Activated T-cell treated with anti-CD3 and anti-CD28 coated beads for 48 hours (primary cell): ENCODE measurements at places on chromosomes 12 and 14.

DNA sequence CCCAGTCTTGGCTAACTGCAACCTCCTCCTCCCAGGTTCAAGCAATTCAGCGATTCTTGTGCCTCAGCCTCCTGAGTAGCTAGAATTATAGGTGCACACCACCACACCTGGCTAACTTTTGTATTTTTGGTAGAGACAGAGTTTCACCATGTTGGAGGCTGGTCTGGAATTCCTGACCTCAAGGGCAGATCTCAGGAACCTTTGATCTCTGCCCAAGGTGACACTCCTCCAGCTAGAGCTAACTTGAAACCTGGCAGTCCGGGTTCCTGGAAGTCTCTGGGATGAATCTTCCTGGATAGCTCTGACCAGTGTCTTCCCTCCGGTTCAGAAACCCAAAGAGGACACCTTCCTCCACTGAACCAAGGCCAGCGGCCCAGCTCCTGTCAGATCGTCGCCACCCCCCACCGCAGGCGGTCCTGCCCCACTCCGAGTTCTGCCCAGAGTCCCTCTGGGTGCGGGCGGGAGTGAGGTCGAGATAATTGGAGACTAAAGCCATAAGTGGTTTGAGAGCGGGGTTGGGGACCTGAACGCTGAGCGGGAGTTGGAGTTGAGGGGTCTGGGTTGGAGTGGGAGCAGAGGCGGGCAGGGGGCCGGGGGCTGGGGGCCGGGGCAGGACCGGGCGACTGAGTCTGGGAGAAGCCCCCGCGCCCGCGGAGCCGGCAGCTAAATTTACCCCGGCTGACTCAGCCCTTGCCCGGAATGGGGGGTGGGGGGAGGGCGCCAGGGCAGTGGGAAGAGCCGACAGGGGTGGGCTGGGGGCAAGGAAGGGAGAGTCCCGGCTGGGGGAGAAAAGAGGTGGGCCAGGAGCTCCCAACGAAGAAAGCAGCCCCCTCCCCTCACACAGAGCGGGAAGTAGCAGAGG is 4.7 kb downstream of the DDN start:
- DNase-seq, result no peak

- no peak for DNase-seq
These were observed 9.3 kb downstream of the DGLUCY start for GRCh38 chr14:91123201-91123600.

DNA sequence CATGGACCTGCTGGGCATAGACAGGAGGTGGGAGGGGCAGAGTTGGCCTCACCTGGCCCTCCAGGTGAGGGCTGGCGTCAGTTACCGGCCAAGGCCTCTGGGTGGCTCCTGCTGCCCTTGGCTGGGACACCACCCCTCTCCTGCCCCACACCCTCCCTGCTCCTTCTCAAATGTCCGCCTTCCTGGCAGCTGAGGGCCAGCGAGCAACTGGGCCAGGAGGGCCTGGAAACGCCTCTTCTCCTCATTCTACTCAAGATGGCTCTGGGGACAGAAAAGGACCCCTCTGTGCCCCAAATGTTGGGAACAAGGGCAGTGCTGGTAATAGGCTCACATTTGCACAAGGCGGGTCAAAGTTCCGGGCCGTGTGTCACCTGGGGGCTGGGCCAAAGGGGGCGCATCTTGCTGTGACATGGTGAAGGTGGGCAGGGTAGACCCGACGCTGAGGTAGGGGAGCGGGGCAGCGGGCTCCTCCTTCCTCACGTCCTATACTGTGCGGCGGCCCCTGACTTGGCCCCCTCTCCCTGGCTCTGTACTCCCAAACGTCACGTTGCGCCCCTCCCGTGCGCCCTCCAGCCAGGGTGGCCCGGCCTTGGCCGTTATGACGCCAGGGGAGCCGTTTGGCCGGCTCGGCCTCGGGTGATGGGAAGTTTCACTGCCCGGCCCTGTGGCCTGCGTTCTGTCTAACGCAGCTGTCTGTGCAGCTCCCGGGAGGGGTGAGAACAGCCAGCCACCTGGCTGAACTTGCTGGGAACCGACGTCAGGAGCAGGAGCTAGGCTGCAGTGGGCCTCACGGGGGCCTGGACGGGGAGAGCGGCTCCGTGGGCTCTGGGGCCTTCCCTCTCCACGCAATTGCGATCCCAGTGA is 18.0 kb upstream of the DLK1 start:
- no peak for DNase-seq

GRCh38 chr14:94805680-94806288 is 35.9 kb upstream of the GSC start:
- DNase-seq, result no peak

- DNase-seq, result no peak
These were observed 70.8 kb downstream of the POLR3B start for GRCh38 chr12:106428384-106428783.

DNA sequence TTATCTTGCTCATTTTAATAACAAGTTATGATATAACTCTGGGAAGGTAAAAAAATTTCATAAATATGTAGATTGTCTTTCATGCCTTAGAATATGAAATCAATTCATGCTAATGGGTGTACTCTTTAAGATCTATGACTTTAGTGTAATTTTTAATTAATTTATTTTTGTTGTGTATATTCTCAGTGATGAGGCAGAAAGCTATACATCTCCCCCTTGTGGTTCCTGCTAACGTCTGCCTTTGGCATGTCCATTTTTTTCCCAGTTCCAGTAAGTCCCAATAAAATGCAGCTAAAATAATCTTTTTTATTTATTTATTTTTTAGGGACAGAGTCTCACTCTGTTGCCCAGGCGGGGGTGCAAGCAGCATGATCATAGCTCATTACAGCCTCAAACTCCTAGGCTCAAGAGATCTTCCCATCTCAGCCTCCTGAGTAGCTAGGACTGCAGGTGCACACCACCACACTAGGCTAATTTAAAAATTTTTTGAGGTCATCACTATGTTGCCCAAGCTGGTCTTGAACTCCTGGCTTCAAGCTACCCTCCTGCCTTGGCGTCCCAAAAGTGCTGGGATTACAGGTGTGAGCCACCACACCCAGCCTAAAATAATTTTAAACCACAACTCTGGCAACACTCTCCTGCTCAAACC is 3.3 kb upstream of the CHURC1 start:
- no peak for DNase-seq

GRCh38 chr12:12721814-12722434 is 4.8 kb downstream of the CDKN1B start:
- no peak for DNase-seq

GRCh38 chr12:102172436-102172835 is 25.2 kb downstream of the PMCH start:
- no peak for DNase-seq

DNA sequence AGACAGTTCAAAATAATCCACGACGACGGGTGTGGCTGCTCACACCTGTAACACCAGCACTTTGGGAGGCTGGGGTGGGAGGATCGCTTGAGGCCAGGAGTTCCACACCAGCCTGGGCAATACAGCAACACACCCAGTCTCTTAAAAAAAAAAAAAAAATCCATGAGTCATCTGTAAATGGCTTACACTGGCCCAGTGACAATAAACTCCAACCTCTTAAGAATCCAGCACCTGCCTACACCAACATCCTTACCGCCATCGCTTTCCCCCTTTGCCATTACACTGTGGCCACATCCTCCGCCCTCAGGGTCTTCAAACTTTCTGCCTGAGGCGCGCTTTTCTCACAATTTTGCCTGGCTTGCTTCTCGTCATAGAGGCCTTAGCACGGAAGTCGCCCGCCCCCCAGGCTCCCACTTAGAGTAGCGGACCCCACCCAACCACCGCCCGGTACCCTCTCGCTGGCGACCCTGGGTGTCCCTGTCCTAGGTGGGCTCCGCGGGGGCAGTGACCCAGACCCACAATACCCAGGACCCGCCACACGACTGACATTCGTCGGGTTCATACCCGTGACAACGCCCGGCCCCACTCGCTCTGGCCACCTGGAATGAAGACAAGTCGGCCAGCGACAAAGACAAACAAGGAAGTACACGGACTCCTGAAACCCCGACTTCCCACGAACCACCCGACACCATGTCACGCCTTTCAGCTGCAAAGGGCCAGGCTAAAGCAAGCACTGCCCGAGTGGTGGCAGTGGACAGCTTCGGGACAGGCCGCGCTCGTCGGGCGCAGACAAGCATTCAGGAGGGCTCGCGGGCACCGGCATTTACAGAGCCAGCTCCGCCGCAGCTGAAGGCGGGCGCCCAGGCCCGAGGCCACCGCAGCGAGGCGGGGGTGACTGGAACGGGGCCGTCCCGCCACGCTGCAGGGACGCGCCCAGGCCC is 636 bp downstream of the GOLGA3 start:
- no peak for DNase-seq

- DNase-seq, result no peak
These were observed 34.7 kb downstream of the FBXL14 start for GRCh38 chr12:1559676-1560091.

- DNase-seq, result no peak
These were observed 926 bp downstream of the HRK start for GRCh38 chr12:116880213-116880816.

DNA sequence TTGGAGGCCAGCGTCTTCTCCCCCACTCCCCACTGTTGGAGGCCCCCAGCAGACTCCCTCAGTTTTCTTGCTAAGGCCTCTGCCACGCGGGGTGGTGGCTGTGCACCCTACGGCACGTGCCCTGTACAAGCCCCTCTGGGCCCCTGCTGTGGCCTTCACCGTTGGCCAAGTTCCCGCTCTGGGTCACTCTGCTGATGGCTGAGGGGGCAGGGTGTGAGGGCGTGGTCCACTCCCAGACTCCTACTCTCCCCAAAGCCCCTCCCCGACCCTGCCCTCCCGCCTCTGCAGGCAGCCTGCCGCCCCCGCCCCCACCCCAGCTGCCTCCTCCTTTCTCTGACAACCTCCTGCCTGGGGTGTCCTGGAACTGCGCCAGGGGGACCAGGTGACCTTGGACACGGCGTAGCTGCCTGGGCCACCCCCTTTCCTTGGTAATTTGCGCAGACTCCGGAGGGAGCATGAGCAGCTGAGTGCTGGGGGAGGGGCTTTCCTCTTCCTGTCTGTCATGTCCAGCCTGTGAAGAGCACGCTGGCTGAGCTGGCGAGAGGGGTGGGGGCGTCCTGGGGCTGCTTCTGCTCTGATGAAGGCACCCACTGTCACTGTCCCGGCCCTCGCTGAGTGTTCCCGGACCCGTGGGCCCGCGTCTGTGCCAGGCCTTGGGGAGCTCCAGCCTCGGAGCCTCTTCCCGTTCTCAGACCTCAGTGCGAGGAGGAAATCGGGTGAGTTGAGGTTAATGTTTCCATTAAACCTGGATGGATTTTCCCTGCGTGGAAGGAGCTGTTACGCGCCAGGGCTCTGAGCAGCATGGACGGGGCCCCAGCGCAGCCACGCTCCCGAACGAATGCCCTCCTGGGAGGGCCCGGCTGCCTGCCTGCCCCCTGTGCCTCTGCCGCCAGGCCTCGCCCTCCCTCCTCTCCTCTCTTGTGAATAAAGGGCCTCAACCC is 85.0 kb downstream of the KIF26A start:
- DNase-seq, result no peak

DNA sequence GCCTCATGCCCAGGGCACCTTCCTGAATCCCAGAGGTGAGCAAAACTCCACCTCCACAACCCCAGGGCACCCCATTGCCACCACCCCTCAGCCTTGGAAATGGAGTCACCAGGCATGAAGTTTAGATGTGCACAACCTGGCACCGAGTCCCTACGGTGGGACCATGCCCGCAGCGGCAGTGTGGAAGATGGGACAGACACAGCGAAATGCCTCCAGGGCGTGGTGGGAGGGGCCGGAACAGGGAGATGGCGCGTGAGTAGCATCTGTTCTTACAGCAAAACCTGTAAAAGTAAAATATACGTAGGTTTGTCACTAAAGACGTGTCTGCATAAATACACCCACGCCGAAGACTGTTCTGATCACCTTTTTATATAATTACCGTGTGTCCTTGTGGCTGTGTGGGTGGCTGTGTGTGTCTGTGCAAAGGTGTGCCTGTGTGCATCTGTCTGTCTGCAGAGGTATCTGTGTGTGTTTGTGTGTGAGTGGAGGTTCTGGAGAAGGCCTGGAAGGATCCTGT is 17.4 kb upstream of the DEGS2 start:
- no peak for DNase-seq

DNA sequence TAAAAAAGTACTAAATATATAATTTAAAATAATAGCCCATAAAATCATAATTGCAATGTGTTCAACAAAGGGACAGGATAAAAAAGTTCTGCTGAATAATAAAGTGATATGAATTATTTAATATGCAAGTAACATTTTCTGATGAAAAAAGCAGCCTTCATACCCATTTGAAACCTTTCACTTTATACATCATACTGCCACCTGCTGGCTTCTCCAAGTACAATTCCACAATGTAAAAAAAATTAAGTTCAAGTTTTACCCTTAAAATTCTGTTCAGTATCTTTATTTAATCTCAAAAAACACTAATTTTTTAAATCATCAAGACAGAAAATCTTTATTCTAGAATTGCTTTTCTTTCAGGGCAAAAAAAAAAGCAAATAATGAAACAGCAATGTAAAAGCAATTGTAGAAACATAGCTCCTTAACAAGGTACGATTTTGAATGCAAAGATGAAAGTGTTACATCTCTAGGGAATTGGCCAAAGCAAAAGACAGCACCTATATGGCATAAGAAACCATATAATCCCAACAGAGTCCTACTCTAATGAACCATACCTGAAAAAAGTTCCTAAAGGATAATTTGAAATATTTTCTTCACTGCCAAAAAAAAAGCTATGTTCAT is 15.0 kb downstream of the MDM1 start:
- no peak for DNase-seq

- DNase-seq, result peak; percentile 66
These were observed 73.8 kb downstream of the SYNE3 start for GRCh38 chr14:95442633-95443021.

GRCh38 chr14:71119075-71119474 is 211.8 kb downstream of the PCNX1 start:
- DNase-seq, result peak; percentile 32

DNA sequence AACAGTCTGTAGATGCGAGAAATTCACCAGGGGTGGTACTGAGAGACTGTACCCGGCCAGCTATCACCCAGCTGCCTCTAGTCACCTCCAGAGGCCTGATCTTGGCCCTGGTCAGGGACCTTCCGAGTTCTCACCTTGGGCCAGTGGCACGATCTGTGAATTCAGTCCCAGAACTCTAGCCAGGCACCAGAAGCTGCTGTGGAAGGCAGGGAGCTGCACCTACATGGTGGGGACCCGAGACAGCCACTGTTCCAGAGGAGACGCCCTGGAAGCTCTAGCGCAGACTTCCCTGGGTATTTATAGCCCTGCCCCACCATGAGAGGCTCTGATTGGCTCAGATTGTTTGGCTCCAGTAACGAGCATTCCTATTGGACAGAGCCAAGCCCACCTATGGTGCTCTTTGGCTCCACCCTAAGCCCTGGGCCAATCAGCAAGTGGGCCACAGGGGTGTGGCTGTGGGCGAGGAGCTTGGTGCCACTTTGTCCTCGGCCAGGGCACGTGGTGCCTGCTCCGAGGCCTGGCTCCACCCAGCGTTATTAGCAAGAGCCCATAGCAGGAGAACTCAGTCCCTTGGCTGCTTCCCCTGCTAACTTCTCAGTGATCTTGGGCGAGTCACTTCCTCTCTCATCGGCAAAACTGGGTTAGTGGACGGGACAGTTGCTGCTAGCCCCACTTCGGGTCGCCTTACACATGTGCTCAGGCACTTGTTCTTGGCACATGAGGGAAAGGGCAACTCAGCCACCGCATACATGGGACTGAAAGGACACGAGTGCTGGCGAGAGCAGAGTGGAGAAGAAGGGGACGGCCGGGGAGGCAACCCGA is 89.0 kb upstream of the BCL11B start:
- no peak for DNase-seq

GRCh38 chr14:95961481-95961880 is 77.7 kb upstream of the C14orf132 start:
- no peak for DNase-seq
